ENCODE measurements at places on chromosomes 7 and 10.

GRCh38 chr10:59465088-59465487 is 102.7 kb upstream of the FAM13C start:
- no peak for DNase-seq

DNA sequence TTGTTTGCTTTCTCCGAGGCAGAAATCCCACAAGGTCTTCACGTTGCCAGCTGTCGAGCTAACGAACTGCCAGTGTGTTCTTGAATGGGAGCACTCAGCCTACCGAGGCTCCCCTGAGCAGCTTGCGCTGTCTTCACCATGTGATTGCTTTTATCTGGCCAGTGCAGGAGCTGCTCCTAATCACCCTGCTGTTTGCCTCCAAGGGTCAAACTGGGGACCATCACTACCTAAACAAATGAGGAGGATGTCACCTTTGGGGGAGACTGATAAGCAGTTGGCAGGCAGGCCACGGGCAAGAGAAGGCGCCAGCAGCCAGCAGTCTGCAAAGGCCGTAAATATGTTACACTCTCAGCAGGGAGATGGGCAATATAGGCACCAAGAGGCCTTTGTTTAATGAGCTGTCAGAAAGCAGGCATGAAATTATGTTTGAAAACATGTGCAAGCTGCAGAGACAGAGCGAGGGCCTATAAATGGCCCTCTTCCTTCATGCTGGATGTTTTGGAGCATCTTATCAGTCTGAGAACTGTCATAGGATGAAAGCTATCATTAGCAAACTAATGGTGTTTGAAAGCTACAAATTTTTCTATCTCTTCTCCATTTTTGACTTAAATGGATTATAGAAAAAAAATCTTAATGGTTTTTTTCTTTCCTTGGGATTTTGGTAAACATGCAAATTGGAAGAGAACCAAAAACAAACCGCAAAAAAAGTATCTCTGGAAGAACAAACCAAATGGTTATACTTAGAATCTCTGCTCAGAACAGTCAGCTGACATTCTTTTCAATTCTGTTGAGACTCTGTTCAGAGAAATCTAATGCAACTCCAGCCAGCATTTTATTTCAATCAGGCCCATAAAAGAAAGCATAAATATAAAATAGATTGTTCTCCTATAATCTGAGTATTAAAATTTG is 267.3 kb upstream of the NPVF start:
- peak; percentile 88 for DNase-seq

GRCh38 chr10:70106958-70107791 is 25.4 kb downstream of the AIFM2 start:
- peak; percentile 34 for DNase-seq

- no peak for DNase-seq
Measured at GRCh38 chr7:32335107-32335506, 155.1 kb downstream of the LSM5 start.

- DNase-seq, result no peak
Measured at GRCh38 chr10:70652761-70653657, 19.3 kb upstream of the ADAMTS14 start.

DNA sequence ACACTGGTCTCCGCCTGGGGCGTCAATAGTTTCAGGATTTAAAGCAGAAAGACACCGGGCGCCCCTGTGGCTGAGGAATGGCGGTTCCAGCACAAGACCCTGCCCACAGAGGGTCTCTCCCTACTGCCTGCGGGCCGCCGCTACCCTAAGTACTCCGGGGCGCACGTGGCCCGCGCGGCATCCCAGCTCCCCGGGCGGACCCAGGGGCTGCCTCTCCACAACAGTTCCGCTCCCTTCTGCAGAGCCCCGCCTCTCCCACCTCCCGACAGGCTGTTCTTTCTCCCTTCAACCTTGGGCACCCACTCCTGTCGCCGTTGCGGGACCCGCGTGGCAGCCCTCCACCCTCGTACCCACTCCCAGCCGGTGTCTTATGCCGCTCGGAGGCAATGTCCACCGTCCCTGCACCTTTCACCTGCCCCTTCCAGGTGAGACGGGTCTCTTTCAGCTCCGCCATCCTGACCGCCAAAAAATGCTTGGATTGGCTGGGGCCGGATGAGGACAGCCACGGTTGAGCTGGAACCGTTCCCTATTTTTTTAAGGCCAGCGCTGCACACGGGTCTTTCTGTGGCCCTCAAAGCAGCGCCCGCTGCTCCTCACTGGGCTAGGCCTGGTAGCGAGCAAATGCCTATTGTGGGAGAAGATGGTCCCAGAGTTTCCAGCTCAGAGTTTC is 1.6 kb upstream of the NKX2-3 start:
- DNase-seq, result peak; percentile 66

GRCh38 chr10:114915294-114915693 is 22.7 kb upstream of the TRUB1 start:
- DNase-seq, result no peak

- no peak for DNase-seq
Measured at GRCh38 chr7:7369134-7369533, 166.5 kb downstream of the COL28A1 start.

- peak; percentile 93 for DNase-seq
Measured at GRCh38 chr10:101545898-101546297, 42.2 kb downstream of the POLL start.

DNA sequence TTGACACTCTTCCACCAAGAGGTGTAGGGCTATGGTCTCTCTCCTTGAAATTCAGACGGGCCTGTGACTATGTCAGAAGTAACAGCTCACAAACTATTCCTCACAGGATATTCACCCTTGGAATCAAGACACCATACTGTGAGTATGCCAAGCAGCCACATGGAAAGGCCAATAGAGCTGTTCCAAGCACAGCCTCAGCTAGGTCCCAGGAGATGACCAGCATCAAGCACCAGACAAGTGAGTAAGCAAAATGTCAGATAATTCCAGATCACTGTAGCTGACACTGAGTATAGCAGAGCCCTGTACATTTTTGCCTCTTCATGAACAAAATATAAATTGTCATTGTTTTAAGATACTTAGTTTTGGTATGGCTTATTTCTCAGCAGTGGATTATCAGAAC is 88.1 kb upstream of the KCND2 start:
- DNase-seq, result no peak

DNA sequence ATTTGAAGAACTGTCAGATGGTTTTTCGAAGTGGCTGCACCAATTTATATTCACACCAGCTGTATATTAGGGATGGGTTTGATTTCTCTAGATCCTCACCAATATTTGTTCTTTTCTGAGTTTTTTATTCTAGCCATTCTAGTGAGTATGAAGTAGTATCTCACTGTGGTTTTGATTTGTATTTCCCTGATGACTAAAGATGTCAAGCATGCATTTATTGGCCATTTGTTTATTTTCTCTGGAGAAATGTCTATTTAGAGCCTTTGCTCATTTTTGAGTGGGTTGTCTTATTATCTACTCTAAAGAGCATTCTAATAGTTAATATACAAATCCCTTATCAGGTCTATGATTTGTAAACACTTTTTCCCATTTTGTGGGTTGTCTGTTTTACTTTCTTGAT is 123.9 kb downstream of the PCLO start:
- DNase-seq, result no peak

DNA sequence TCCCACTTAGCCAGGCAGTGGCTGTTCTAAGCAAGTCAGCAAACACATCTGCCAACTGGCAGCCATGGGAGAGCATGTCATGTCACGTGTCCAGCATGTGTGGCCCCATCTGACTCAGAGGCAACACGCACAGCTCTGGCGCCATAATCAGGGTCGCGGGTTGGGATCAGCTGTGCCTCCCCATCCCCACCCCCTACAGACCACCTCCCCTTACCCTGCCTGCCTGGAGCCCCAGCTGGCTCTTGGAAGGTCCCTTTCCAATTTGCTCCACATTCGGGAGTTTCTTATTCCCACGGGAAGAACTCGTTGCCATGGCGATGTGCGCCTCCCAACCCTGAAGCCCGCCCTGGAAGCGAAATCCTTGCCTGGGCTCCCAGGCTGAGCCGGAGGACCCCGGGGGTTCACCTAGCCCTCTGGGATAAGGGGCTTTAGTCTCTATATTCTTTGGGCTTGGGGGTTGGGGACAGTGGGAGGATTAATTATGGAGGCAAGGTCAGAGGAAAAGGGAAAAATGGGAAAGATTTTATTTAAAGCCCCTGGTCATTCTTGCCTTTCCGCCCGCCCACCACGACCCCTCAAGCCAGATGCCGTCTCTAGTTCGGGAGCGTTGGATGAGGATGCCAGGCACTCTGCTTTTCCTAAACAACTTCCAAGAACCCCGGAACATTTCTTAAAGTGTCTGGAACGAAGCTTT is 283.7 kb downstream of the ZEB1 start:
- DNase-seq, result peak; percentile 13

GRCh38 chr10:74770400-74770799 is 56.0 kb upstream of the KAT6B start:
- DNase-seq, result no peak

GRCh38 chr10:88395677-88396076 is 187.4 kb downstream of the RNLS start:
- no peak for DNase-seq

DNA sequence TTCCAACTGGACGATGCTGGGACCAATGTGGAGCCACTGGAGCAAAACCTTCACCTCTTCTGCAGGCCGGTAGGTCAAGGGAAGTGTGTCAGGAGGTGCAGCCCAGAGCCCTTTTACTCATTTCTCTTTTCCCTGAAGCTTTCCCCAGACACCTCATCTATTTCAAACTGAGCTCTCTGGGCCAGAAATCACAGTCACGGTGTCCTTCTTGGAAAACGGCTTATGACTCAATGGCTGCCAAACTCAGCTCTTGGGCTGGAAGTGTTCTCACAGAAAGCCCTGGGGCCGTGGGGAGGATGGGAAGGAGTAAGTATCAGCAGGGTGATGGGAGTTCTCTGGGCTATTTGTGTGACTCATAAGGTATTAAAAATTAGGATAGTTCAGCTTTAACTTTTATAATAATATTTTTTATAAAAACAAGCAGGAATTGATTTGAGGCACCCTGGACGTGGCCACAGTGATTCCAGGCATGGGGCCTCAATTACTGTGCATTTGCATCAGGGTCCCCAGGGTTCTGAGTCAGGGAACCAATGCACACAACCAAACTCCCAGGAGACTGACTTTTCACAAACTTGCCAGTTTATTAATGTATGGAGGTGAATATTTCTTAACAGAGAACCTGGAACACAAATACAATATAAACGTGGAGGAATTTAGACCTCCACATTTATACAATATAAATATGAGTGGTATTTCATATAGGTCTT is 187.4 kb upstream of the TMEM72 start:
- DNase-seq, result no peak

- no peak for DNase-seq
Measured at GRCh38 chr7:117041822-117042221, 88.5 kb downstream of the ST7 start.

DNA sequence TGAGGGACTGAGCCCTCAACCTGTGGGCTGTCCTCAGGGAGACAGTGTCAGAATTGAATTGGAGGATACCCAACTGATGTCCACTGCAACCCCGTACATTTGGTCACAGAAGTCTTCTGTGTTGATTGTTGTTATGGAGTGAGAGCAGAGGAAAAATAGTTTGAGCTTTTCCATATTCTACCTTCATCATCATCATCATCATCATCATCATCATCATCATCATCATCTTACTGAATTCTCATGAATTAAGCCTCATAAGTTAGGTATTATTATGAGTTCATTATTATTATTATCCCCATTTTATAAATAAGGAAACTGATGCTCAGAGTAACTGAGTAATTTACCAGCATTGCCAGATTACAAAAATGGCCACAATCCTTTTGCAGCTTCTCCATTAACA is 8.4 kb downstream of the ALDH18A1 start:
- no peak for DNase-seq

- peak; percentile 30 for DNase-seq
Measured at GRCh38 chr7:14751461-14751860, 151.1 kb downstream of the DGKB start.

DNA sequence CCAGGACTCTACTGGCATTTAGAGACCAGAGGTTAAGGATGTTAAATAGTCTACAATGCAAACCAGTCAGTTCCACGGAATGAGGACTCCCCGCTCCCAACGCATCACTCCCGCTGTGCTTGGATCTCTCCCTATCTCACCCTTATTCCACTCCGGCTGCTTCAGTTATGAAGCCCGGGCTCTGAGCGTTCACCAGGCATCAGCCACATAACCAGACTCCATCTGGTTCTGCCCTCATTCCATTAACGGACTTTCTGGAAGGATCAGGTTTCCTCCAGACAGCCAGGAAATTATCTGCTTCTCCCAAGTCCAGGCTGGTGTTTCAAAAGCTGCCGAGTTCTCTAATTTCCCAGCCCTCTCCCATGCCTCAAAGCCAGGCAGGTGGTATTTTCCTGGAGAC is 499.3 kb downstream of the GLRX3 start:
- no peak for DNase-seq

DNA sequence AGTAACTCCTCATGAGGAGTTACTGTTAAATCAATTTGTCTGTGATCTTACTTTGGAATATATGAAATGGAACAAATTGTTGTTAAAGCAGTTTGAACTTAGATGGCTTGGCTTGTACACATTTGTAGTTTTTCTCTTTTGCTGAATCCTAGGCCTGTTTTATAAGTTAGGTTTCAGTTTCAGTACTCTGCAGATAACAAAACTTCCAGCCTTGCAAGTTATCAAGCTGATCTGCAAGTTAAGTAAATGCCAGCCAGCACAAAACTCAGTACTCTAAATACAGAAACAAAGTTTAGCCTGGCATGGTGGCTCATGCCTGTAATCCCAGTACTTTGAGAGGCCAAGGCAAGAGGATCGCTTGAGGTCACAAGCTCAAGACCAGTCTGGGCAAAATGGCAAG is 25.0 kb upstream of the PAXIP1 start:
- DNase-seq, result no peak

DNA sequence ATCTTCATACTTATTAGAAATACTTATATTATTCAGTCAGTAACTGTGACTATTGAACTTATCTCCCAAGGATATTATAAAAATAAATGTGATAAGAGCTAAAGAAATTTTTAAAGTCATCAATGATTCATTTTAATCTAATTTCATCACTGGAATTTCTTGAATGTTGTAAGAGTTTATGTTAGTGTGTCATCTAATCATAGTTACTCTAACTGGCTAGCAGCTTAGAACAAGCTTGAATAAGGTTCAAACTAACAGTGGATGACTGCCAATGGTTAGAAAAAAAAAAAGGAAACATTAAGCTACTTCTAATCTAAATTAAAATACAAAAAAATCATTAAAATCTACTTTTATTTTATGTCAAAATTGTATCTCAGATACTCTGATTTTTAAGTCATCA is 1066.3 kb downstream of the CNTNAP2 start:
- no peak for DNase-seq

All from hematopoietic multipotent progenitor cell treated with erythropoietin and hydrocortisone succinate and interleukin-3 and kit ligand, for 6 days (in vitro differentiated cells).